ENCODE measurements at places on chromosomes 7 and 10.

GRCh38 chr10:121409466-121410104 lies 188.7 kb downstream of the FGFR2 start:
- no peak for DNase-seq

GRCh38 chr10:103648636-103649532 lies 155.4 kb downstream of the NEURL1 start:
- no peak for DNase-seq

DNA sequence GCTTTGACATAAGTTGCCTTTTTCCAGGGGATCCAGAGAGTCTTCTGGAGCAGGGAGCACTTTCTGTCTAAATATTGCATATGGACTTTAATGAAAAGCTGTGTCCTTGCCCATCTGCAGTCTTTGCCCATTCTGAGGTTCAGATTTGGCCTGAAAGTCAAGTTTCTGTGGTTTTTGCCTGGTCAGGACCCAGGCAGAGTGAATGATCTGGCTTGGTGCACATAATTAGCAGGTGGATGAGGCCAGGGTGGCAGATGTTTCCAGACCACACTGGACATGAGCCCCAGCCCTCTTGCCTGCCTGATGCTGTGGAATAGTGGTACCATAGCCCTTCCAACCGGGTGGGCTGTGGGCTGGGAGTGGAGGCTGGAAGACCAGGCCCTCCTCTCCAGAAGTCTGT lies 11.0 kb downstream of the HECW1 start:
- no peak for DNase-seq

- no peak for DNase-seq
Observed at GRCh38 chr7:47803846-47804245, 144.4 kb downstream of the PKD1L1 start.

GRCh38 chr7:155469-155900 lies 36.9 kb upstream of the FAM20C start:
- no peak for DNase-seq

GRCh38 chr7:139842401-139843210 lies 13.5 kb downstream of the TBXAS1 start:
- no peak for DNase-seq

DNA sequence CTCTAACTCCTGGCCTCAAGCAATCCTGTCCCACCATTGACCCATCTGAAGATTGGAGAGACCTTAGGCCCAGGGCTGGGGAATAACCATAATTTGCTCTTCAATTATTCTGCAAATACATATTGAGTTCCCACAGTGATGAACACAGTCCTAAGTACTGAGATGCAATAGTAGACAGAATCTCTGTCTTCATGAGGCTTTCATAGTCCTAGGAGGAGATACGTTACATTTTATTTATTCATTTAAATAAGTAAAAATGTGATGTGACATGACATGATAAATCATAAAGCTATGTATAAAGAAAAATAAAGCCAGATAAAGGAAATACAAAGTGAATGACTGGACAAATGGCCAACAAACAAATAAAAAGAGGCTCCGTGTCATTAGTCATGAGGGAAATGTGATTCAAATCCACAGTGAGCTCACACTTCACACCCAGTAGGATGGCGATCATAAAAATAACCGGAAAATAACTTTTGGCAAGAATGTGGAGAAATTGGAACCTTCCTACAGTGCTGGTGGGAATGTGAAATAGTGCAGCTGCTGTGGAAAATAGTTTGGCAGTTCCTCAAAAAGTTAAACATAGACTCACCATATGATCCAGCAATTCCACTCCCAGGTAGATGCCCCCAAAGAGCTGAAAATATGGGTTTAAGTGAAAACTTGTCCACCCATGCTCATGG lies 52.1 kb upstream of the JCAD start:
- DNase-seq, result no peak

- DNase-seq, result no peak
Observed at GRCh38 chr10:74822521-74823089, 3.8 kb upstream of the KAT6B start.

DNA sequence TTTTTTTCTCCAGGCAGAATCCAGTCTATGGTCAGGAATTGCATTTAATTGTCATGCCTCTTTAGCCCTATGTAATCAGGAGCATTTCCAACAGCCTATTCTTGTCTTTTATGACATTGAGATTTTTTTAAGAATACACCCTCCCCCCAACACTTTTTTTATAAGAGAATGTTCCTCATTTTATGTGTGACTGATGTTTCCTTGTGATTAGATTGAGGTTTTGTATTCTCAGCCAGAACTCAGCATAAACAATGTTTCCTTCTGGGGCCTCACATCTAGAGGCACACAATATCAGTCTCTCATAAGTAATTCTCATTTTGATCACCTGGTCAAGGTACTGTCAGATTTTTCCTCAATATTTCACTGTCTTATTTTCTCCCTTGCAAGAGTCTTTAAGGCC lies 193.4 kb upstream of the PDE1C start:
- DNase-seq, result no peak
